ENCODE measurements at places on chromosomes 4 and X.
A peak's percentile ranks its signal among the peaks of the same experiment; 100 is the strongest.

- DNase-seq, result no peak
Measured at GRCh38 chrX:13309631-13310030, 10.2 kb downstream of the ATXN3L start.

- DNase-seq, result no peak
Measured at GRCh38 chrX:74178536-74178935, 125.4 kb upstream of the ZCCHC13 start.

DNA sequence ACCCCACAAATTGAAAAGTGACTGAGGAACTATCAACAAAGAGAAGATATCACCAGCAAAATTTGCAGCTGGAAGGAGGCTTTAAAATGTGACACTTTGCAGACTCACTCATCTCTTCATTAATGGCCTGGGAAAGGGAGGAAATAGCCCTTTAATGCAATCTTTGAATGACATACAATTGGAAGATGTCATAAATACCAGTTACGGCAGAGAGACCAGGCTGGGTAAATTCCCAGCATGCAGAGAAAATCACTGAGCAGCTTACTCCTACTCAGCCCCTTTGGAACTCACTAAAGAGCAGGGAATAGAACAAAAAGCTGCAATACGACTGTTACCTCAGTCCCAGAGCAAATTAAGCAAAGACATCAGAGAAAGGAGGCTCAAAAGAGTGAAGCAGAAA lies 238.9 kb downstream of the HS3ST1 start:
- no peak for DNase-seq

DNA sequence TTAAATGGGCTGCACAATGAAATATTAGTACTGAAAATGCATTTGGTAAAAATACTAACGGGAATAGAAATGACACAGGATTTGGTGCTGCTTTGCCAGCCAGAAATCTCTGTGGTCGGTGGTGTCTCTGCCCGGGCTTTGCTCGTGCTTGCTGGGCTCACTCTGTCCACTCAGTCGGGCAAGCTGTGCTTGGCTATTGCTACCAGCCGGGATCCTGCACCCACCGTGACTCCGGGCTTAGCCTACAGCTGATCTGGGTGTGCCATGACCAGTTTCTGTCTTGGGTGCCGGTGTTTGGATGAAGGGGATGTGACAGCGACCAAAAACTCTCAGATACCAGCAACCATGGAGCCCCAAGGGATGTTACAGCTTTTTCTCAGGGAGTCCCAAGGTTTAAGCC lies 487.7 kb downstream of the TECRL start:
- DNase-seq, result no peak

DNA sequence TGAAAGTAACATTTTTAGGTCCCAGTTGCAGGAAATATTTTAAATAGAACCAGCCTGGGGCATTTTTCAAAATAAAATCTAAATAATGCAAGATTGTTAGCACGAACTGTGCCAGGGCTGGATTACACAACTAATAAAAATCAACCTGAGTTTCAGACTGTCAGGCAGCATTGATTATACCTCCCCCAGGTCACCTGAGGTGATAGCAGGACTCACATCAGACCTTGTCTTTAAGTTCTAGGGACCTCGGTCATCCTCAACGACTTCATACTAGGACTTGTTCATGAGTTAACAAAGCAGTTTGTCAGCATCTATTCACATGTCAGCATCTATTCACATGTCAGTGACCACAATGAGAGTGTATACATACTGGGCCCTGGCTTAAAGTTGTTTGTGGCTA lies 8.7 kb upstream of the TEX13A start:
- no peak for DNase-seq

- DNase-seq, result peak; percentile 15
Measured at GRCh38 chrX:110145854-110146253, 142.9 kb downstream of the TMEM164 start.
